Ammon's horn (tissue), 1 donor: ENCODE measurements at places on chromosomes 5 and 9.
A peak's percentile ranks its signal among the peaks of the same experiment; 100 is the strongest.

DNA sequence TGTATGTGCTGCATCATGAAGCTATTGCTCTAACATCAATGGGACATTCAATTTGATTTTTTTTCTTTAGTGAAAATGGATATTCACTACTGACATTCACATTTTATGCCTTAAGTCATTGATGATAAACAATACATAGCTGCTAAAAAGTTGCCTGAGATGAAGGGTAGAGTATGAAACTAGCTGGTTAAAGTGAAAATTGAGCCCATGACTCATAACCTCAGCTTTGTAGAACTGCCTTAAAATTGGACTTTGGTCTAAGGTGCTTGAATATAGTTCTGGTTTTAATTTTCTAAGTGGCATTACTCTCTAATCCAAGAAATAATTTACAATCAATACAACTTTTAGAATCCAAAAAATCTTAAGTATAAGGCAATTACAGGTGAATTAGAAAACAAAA is 740.4 kb upstream of the RIOK2 start:
- no peak for DNase-seq

GRCh38 chr5:58366461-58366860 is 93.4 kb downstream of the PLK2 start:
- DNase-seq, result no peak

DNA sequence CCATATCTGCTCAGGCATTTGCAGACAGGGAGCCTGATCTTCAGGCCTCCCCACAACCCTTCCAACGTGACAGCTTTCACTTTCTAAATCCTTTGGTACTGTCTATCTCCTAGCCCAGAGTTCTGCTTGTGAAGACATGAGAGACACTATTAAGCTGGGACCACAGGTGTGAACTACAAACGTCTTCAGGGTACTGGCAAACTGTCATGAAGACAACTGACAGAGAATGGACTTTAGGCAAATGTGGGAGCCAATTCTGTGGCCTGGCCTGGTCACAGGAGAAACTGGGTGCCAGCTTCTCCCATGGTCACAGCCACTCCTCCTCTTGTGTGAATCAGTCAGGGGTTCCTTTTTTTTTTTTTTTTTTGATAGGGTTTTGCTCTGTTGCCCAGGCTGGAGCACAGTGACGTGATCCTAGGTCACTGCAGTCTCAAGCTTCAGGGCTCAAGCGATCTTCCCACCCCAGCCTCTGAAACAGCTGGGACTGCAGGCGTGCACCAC is 10.4 kb downstream of the TRIM14 start:
- DNase-seq, result peak; percentile 21

- no peak for DNase-seq
Measured at GRCh38 chr9:18806232-18807080, 226.6 kb downstream of the SAXO1 start.

DNA sequence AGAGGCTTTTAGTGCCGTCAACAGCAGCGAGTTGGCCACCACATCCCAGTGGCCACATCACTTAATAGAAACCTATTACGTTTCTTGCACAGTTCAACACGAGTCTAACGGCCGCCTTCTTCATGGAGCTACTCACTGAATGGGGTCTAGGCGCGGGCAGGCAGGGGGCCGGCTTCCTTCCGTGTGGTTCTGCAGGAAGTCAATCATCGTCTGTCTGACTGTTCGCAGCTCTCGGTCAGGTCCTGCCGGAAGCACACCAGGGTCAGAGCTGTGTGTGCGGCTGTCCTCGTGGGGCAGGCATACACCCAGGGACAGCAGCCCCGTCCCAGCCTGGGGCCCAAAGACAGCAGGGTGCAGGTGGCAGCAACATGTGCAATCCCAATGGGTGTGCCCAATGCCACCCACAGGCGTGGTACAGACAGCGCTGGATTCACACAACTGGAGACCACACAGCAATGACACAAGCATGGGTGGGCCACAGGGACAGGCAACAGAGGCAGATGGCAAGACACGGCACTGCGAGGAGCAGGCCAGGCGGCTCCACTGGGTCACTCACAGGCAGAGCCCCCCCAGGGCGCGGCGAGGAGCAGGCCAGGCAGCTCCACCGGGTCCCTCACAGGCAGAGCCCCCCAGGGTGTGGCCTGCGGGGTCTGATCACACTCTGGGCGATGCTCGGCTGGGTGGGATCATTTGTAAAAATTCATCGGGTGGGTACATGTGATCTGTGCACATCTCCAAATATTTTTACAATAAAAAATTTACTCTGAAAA is 19.1 kb upstream of the LHX3 start:
- DNase-seq, result no peak

GRCh38 chr5:126370796-126371718 is 52.2 kb upstream of the GRAMD2B start:
- DNase-seq, result no peak

- no peak for DNase-seq
Measured at GRCh38 chr9:79776581-79776980, 204.8 kb downstream of the TLE4 start.

DNA sequence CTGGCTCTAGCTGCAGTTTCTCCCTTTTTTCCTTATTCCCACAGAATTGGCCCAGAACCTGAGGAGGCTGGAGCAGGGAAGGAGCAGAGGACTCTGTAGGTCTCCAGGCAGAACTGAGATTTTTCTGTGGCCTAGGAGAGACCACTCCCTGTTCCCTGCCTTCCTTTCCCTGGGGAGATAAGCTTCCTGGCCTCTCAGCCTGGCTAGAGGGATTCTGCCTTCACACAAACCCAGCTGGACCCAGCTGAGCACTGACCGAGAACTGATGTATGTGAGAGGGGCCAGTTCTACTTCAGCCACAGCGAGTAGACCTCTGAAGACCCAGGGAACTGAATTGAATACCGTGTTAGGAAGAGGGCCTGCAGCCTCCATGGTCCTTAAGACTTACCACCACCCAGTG is 48.0 kb downstream of the RUSC2 start:
- no peak for DNase-seq

DNA sequence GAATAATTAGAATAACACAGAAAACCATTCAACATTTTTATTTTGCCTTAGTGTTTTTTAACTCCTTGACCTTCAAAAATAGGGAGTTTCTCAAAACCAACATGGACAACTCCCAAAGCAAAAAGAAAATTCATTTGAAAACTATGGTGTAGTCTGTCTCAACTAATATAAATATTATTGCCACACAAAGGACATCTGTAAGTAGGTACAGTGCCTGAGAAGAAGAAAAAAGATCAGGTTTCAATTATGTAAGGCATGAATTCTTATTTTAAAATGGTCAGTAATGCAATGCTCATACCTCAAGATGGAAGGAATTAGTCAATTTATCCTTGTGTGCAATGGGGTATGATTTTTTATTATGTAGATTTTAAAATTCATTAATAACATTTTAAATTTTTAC is 109.6 kb upstream of the CNTLN start:
- DNase-seq, result no peak

GRCh38 chr9:3511551-3511950 is 14.2 kb downstream of the RFX3 start:
- no peak for DNase-seq

GRCh38 chr9:6498982-6499381 is 86.0 kb downstream of the UHRF2 start:
- DNase-seq, result peak; percentile 37

- DNase-seq, result no peak
Measured at GRCh38 chr9:9412241-9412640, 1200.6 kb downstream of the PTPRD start.

DNA sequence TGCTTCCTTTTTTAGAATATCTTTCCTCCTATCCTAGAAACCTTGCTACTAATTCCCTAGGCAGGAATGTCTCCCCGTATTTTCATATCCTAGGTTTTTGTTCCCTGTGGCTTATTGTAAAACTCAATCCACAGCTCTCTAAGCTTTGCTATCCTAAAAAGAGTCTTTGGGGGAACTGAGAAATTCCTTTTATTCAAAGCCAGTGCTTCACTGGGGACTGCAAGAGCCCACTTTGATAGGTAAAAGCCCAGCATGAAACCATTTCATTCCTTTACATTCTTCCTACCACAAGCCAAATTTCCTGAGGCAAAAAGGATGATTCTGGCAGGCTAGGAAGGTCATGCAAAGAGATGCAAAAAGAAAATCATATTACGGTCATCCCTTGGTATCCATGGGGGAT is 5.8 kb upstream of the HACD4 start:
- no peak for DNase-seq

DNA sequence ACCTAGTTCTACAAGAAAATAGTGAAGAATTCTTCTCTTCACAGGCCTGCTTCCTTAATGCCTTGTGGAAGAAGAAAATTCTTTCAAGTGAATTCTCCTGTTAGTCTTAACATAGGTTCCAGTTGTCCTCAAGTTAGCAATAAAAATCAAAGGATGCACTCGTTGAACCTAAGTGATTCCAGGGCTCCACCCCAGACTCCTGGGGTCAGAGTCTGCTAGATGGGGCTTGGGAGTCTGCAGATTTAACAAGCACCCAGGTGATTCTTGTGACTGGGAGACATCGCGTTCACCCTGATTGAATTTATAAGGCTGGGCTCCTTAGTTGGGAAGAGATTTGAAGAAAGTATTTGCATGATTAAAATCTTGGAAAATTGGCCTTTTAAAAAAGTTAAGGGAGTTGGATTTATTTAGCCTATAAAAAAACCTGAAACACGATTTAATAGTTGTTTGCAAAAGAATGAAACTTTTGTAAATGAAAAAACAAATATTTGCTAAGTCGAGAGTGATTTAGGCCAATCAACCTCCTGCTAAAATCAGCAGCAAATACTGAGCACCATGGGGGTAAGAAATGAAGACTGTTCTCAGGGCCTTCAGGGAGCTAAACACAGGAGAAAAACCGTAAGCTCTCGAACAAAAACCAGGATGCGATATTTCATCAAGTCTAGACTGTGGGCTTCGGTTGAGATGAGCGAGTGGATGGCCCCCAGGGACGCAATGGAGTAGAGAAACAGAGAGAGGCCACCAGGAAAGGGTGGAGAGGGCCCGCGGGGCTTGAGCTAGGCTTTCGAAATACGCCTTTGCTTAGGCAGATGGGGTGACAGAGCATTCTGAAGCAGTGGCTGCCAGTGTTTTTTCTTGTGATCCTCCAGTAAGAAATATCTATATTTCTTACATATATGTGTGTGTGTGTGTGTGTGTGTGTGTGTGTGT is 86.9 kb upstream of the TTC23L start:
- no peak for DNase-seq

- no peak for DNase-seq
Measured at GRCh38 chr9:120740132-120740531, 25.9 kb upstream of the MEGF9 start.

DNA sequence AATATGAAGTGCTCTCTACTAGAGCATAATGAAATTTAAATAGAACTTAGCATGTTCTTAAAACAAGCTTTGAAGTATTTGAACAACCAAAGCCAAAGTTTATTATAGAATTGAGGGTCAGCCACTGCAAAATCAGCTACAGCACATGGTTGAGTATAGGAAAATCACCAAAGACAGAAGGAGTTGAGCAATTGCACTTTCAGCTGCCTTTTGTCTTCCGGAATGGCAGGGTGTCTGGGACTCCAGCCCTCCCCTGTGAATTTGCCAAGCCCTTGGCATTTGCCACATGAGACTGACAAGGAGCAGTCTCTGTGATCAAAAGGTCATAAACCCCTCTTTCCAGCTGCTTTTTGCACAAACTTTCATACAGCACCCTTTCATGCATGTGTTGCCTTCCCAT is 8.5 kb upstream of the LURAP1L start:
- DNase-seq, result no peak

DNA sequence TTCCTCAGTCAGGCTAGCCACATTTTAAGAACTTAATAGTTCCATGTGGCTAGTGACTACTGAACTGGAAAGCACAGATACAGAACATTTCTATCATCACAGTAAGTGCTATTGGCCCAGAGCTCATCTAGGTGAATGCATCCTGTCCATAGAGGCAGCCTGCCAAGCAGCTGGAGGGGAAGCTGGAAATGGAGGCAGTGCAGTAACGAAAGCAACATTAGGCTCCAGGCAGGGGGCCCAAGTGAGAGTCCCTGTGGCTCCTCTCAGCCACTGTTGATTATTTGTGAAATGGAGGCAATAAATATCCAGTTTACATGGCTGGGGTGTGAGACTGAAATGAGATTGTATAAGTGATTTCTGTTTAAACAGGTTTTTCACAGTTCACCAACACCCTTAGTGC is 227.2 kb upstream of the KLF9 start:
- DNase-seq, result no peak

DNA sequence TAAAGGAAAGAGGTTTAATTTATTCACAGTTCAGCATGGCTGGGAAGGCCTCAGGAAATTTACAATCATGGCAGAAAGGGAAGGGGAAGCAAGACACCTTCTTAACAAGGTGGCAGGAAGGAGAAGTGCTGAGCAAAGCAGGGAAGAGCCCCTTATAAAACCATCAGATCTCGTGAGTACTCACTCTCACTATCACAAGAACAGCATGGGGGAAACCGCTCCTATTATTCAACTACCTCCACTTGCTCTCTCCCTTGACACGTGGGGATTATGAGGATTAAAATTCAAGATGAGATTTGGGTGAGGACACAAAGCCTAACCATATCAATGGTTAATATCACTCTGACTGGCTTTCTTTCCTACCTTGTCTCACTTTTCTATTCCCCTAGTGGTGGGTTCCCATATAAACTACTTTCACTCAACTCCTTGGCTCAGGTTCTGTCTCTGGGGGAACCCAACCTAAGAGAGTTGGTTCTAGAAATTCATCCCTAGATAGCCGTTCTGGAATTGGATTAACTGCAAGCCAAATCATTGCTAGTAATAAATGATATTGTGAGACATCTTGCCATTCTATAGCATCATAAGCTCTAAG is 749.8 kb upstream of the GRAMD2B start:
- no peak for DNase-seq

DNA sequence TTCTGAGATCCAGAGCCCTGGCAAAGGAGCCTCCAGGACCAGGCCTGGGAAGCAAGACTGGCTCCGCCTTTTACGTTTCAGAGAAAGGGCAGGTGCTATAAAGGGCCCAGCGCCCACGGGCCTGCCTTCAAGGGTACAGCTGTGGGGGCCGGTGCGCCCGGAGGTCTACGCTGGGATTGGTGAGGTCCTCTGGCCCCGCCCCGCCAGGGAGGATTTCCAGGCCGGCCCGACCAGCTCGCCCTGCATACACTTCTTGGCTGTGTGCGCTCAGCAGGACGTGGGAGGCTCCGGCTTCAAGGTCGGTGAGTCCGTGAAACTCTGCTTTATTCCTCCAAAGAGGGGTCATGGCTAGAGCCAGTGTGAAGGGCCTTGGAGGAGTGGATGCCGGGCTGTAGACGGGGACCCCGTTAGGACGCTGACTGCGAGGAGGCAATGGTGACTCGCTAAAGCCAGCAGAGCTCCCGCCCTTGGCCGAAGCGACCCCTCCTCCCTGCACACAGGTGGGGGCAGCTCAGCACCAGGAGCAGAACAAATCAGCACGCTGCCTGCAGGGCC is at the start of gene CKMT2:
TSS of gene CKMT2 (plus strand) at position 243 of the 555 bp plus-strand sequence. CDS start 17,811 bp downstream, outside the sequence.
- peak; percentile 66 for DNase-seq

- DNase-seq, result no peak
Measured at GRCh38 chr5:148446611-148447010, 62.9 kb downstream of the FBXO38 start.

DNA sequence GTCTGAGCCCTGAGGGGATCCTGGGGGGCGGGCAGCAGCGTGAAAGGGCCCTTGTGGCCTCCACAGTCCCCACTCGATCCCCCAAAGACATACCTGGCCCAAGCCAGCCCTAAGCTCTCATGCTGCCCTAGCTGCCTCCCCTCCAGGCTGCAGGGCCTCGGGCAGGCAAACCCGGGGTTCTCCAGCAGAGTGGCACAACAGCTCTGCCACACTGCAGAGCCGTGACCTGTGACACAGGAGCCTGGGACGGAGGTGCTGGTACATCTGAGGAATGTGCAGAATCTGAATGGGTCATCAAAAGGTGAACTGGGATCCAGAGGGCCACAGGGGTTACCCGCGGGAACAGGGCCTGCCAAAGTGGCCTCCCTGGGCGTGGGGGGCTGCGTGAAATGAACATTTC is 163.2 kb downstream of the DAB2IP start:
- DNase-seq, result no peak
